Activated T-cell treated with anti-CD3 and anti-CD28 coated beads, Interleukin-2, amount 50 U/mL, for 72 hours (primary cell): ENCODE measurements at places on chromosomes 5 and 9. TPM values are rescaled to one million over a fixed set of nuclear protein-coding genes. Genes with fewer than 3 reads are reported as not detected.
A peak's percentile ranks its signal among the peaks of the same experiment; 100 is the strongest.

SOHLH1 gene
- not detected for total RNA-seq

PAPPA gene
- not detected for total RNA-seq

ALDH7A1 gene
- 4.8 TPM for total RNA-seq

SLC6A3 gene
- not detected for total RNA-seq

MFAP3 gene
- 21.8 TPM for total RNA-seq

GFI1B gene
- 0.12 TPM for total RNA-seq

GRCh38 chr5:135069895-135070657 is 36.0 kb upstream of the PITX1 start:
- peaks cover 4% of the 10 kb centered on the region for H3K27me3 ChIP-seq
- H3K4me3 ChIP-seq: no peak overlapping the region
- H3K4me1 ChIP-seq: no peaks in the 10 kb centered on the region
- H3K36me3 ChIP-seq: no peaks in the 10 kb centered on the region
- H3K27ac ChIP-seq: no peak overlapping the region

DNA sequence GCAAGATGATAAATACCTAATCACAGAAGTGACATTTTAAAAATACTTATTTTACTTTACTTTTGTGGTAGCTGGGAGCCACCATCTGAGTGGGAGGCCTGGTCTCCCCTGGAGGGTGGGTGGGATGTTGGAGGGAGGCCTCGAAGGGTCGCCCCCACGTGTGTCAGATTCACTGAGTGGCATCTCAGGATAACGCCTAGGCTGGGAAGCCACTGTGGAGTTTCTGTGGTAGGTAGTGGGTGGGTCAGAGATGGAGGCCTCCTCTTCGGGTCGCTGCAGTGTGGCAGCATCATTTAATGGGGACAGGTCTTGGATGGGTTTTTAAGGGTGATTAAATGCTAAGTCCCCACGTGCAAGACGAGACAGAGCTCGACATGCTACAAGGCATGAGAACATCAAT is 1154.8 kb upstream of the CDH18 start:
- H3K27me3 ChIP-seq: no peaks in the 10 kb centered on the region
- no peak overlapping the region for H3K27ac ChIP-seq
- no peak overlapping the region for H3K4me3 ChIP-seq
- no peak for DNase-seq
- H3K36me3 ChIP-seq: no peaks in the 10 kb centered on the region

DNA sequence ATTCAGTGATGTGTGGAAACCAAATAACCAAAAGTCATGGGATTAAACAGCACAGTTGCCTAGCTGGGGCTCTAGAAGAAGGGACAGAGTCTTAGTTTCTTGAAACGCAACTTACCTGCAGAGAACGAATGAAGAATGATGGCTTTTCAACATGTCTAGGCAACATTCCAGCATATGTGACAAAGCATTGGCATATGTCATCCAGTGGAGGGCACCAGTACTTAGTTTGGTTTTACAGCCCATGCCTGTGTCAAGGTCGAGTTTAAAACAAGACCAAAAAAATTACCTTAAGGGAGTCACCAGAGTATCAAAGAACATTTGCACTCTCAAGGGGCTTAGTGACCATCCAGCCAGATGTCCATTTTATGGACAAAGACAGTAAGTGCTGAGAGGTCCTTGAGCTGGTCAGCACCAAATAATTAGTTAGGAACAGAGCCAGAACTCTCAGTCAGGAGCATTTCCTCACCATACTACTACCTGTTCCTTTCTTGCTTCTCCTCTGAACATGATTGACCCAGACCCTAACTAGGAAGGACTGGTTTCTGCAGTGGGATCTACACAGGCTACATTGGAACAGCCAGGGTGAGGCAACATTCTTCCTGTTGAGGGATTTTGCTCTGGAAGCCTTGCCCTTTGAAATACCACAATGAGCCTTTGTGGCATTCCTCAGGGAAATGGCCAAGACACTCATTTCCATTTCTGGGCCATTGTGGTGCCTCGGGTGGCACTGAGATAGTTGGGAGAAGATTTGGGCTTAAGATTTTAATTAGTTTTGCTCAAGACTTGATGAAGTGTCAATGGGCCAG is 75.4 kb upstream of the ANKH start:
- H3K27me3 ChIP-seq: peaks cover 14% of the 10 kb centered on the region
- H3K4me1 ChIP-seq: peaks cover 13% of the 10 kb centered on the region
- H3K36me3 ChIP-seq: no peaks in the 10 kb centered on the region
- no peak overlapping the region for H3K4me3 ChIP-seq
- peak; percentile 28 for DNase-seq
- peak overlapping the region; percentile 8 for H3K27ac ChIP-seq

DNA sequence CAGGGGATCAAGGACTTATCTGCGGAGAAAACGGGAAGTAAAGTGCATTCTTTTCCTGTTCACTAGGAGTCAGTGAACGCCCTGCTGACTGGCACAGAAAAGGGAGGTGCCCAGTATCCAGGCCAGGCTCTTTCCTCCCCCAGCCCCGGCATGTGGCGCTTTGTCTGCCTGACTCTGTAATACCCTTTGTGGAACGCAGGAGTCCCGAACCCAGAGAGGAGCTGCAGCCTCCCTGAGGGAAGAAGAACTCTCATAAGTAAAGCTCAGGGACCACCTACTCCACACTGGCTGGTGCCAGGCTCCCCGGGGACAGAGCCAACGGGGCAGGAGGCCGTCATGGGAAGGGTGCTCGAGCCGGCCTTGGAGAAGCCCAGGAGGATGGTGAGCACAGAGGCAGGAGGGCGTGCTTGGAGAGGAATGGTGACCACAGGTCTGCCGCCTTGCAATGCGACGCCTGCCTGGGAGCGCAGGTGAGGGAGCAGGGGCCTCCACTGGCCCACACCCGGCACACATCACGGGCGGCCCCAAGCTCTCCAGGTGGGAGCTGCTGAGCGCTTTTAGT is 31.5 kb downstream of the VAV2 start:
- peaks cover 6% of the 10 kb centered on the region for H3K4me1 ChIP-seq
- DNase-seq: no peak
- peaks cover 4% of the 10 kb centered on the region for H3K36me3 ChIP-seq
- H3K4me3 ChIP-seq: no peak overlapping the region
- no peak overlapping the region for H3K27ac ChIP-seq
- no peaks in the 10 kb centered on the region for H3K27me3 ChIP-seq

- DNase-seq: no peak
- no peaks in the 10 kb centered on the region for H3K27me3 ChIP-seq
- peak overlapping the region; percentile 37 for H3K4me3 ChIP-seq
- H3K36me3 ChIP-seq: no peaks in the 10 kb centered on the region
- peak overlapping the region; percentile 54 for H3K27ac ChIP-seq
Measured at GRCh38 chr9:137387891-137388560, 34.9 kb downstream of the EXD3 start.

DNA sequence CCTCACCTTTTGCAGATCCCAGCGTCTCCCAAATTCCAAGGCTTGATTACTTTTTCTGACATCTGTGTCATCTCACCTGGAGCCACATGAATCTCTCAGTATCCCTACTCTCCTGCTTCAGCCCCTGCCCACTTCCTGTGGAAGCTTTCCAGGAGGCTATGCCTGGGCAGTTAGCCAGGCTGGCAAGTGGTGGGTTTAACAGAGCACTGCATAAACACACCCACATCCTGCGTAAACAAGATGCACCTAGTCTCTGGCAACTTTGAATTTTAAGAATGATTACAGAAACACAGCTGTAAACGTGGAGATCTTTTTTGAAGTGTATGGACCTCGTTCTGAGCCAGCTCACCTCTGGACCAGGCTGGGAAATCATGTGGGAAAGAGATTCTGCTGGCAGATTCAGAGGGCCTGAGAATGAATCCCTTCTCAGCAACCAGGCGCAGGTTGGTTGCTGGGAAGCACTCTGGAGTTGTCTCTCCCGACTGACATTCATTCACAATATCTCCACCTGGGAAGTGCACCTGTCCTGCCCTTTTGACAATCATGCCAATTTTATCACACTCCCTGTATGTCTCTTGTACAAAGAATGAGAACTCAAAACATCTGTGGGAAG is 55.7 kb upstream of the FANCC start:
- no peaks in the 10 kb centered on the region for H3K4me1 ChIP-seq
- no peak overlapping the region for H3K4me3 ChIP-seq
- DNase-seq: no peak
- H3K36me3 ChIP-seq: no peaks in the 10 kb centered on the region
- H3K27me3 ChIP-seq: peaks cover 55% of the 10 kb centered on the region

GRCh38 chr5:137119321-137119720 is 379.8 kb downstream of the SPOCK1 start:
- DNase-seq: no peak
- H3K4me1 ChIP-seq: peaks cover 6% of the 10 kb centered on the region
- H3K4me3 ChIP-seq: no peak overlapping the region
- H3K36me3 ChIP-seq: no peaks in the 10 kb centered on the region
- H3K27me3 ChIP-seq: peaks cover 19% of the 10 kb centered on the region
- no peak overlapping the region for H3K27ac ChIP-seq

DNA sequence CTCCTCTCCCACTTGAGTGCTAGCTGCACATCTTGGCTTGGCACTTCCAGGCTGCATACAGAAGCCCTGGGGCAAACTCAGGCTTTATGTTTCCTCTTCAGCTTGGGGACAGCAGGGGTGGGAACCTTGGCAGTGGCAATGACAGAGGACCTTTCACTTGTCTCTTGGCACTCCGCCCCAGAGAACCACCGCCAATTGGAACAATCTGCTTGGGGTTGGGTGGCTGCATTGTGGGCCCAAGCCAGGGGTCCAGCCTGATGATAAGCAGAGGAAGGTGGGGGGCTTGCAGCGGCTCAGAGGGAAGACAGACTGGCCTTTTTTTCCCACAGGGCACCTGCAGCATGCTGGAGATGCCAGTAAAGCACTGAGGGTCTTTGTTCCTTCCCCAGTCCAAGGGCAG is 179.0 kb upstream of the NMUR2 start:
- H3K27me3 ChIP-seq: peaks cover 5% of the 10 kb centered on the region
- peaks cover 3% of the 10 kb centered on the region for H3K36me3 ChIP-seq
- no peak for DNase-seq
- no peak overlapping the region for H3K27ac ChIP-seq

DNA sequence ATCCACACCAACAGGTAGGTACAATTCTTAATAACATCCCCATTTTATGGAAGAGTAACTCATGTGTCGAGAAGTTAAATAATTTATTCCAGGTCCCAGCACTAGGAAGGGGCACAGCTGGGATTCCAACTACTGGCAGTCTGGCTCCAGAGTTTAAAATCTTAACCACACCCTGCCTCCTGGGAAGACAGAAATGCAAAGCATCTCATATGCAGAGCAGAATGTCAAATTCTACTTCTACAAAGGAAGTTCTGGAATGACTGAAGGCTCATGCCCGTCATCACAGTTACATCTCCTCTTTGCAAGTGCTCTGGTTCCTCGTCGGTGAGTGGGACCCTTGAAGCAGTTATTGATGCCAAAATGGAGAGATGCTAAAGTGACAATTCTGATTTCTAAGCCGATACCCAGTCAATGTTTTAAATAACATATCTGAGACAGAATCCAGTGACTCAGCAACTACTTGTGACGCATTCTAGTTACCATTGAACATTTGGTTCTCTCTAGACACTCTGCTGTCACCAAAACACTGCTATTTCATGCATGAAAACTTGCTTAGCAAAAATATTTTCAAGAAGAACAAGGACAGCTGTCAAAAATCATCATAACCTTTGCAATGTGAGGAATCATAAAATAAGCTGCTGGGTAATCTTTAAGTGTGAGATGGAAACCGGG is 412.7 kb downstream of the CTNND2 start:
- H3K36me3 ChIP-seq: no peaks in the 10 kb centered on the region
- no peak overlapping the region for H3K4me3 ChIP-seq
- no peak for DNase-seq
- H3K4me1 ChIP-seq: no peaks in the 10 kb centered on the region
- no peaks in the 10 kb centered on the region for H3K27me3 ChIP-seq

GRCh38 chr9:26955222-26955903 is 849 bp upstream of the IFT74 start:
- peaks cover 30% of the 10 kb centered on the region for H3K4me1 ChIP-seq
- H3K27me3 ChIP-seq: no peaks in the 10 kb centered on the region
- DNase-seq: no peak
- H3K36me3 ChIP-seq: no peaks in the 10 kb centered on the region

- H3K27me3 ChIP-seq: no peaks in the 10 kb centered on the region
- H3K36me3 ChIP-seq: no peaks in the 10 kb centered on the region
- no peak overlapping the region for H3K27ac ChIP-seq
Measured at GRCh38 chr5:64184832-64185231, 19.2 kb downstream of the RNF180 start.

GRCh38 chr9:14529629-14530028 is 163.6 kb downstream of the ZDHHC21 start:
- peaks cover 17% of the 10 kb centered on the region for H3K27me3 ChIP-seq
- DNase-seq: no peak
- no peaks in the 10 kb centered on the region for H3K36me3 ChIP-seq
- no peak overlapping the region for H3K27ac ChIP-seq

DNA sequence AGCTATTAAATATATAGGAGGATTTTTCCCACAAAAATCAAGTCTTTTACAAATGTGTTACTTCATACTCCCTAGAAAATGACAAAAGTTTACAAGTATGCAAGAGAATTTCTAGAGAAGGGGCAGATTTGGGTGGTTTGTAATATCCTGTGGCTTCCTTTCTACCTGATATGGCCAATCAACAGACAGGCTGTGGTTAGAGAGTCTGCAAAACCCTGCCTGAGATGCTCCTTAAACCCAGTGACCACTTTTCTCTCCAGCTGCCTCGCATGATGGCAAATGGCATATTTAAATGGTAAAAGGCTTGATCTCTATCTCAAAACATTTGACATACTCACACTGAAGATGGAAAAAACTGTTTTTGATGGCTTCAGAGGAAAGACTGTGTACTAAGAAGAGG is 550.1 kb upstream of the ZNF462 start:
- H3K36me3 ChIP-seq: no peaks in the 10 kb centered on the region
- DNase-seq: no peak
- H3K4me1 ChIP-seq: no peaks in the 10 kb centered on the region
- H3K27ac ChIP-seq: no peak overlapping the region
- no peaks in the 10 kb centered on the region for H3K27me3 ChIP-seq
